ENCODE measurements at places on chromosomes 6 and 20.

- peak; percentile 73 for DNase-seq
Observed at GRCh38 chr6:87436435-87436834, 28.7 kb downstream of the CFAP206 start.

GRCh38 chr6:90369651-90370050, 73.0 kb upstream of the BACH2 start:
- no peak for DNase-seq

- DNase-seq, result no peak
Observed at GRCh38 chr20:23586735-23587525, 18.6 kb upstream of the CST9L start.

DNA sequence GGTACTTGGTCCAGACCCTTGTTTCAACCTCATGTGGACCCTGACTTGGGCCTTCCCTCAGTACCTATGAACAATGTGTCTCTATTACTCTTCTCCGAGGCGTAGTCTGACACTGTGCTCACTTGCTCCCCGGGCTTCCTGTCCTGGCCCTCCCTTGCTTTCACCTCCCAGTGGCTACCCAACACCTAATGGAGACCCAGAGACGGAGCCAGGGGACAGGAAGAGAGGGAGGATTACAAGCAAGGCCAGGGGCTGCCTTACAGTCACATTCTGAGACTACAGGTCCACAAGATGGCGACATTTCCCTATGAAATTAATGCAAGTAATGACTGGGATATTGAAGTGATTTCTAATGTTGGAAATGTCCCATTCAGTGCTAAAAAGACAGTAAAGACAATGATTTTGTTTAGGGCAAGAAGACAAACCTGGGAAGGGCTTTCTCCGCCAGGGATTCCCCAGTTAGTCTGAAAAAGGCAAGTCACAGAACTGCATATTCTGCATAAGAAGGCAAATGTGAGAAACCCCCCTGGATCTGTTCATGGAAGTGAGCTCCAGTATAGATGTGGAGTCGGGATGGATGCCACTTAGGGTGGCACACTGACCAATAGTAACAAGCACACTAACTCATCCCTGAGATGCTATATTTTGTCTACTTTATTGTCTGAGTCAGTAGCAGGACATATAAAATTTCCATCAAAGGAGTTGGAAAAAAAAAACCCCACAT, 44.0 kb upstream of the ZBTB24 start:
- peak; percentile 76 for DNase-seq

- DNase-seq, result no peak
Observed at GRCh38 chr6:162343936-162344645, 383.5 kb downstream of the PRKN start.

GRCh38 chr6:81769824-81770223, 17.3 kb upstream of the TENT5A start:
- DNase-seq, result no peak

DNA sequence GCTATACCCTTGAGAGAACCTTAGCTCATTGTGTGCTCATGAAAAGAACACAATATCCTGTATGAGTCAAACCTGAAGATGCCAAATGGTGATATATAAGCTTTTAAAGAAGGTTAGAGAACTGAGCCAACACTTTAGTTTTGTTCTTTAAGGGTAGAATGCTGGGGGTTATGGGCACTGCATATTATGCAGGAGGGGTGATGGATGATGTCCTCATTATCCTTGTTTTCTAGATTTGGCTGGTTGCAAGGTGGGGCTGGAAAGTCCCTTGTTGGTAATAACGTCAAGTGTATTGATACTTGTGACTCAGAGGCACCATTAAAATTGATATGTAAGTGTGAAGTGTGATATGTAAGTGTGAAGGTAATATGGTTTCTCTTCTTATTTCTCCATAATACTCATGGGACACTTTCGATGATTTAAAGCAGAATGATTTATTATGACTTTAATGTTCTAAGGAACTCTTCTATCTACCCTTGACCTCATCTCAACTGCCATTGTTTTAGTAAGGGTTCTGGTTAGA, 113.7 kb upstream of the DTNBP1 start:
- peak; percentile 71 for DNase-seq

GRCh38 chr6:123622780-123623179, 14.0 kb downstream of the TRDN start:
- no peak for DNase-seq

All from GM12865 (cell line).